Stimulated activated CD8-positive, alpha-beta memory T cell treated with anti-CD3 and anti-CD28 coated beads, Interleukin-4, amount 100 ng/mL, for 4 hours (primary cell): ENCODE measurements at places on chromosomes 7 and 10.

DNA sequence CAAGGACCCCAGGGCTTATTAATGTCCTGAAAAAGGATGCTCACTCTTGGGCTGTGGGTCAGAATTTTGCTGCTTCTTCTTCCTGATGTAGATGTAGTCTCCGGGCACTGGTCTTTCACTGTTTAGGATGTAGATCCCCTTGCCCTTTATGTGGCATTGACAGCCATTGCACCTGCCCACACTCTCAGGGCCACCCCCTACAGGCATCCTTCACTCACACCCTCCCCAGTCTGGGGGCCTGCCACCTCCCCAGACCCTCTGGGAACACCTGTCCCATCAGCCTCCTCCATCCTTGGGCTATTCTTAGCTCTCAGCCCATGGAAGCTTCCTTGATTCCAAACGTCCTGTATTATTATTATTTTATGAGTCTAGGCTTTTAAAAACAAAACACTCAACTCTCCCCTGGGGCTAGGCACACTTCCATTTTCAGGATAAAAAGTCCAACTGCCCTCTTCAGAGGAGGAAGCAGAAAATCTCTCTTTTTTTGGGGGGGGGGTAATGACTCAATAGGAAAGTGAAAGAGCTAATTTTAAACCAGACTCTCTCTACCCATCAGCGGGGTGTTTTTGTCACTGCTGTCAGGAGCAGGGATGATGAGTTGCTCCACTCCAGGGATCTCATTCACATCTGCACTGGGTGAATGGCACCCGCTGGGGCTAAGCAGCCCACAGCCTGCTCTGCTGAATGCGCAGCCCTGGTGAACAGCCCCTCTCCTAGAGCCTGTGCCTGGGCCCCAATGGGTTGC, 11.5 kb upstream of the KLRG2 start:
- DNase-seq = no peak

DNA sequence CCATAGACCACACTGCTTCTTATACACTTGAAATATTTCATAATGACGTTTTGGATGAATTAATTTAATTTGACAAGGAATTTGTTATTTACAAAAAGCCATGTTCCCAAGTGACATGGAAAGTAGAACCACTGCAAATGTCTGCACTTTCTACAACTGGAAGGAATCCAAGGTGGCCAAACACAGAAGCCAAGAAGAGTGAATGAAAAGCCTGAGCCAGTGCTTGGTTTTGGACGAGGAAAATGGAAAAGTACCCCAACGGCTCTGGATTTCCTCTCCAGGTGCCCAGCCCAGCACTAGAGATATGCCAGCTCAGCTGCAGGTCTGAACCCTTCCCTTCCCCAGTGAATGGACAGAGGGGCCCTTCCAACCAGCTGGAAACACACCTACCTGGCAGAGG, 279.4 kb downstream of the TNS3 start:
- DNase-seq = no peak

- no peak for DNase-seq
Measured at GRCh38 chr7:37724732-37725131, 41.2 kb downstream of the GPR141 start.

DNA sequence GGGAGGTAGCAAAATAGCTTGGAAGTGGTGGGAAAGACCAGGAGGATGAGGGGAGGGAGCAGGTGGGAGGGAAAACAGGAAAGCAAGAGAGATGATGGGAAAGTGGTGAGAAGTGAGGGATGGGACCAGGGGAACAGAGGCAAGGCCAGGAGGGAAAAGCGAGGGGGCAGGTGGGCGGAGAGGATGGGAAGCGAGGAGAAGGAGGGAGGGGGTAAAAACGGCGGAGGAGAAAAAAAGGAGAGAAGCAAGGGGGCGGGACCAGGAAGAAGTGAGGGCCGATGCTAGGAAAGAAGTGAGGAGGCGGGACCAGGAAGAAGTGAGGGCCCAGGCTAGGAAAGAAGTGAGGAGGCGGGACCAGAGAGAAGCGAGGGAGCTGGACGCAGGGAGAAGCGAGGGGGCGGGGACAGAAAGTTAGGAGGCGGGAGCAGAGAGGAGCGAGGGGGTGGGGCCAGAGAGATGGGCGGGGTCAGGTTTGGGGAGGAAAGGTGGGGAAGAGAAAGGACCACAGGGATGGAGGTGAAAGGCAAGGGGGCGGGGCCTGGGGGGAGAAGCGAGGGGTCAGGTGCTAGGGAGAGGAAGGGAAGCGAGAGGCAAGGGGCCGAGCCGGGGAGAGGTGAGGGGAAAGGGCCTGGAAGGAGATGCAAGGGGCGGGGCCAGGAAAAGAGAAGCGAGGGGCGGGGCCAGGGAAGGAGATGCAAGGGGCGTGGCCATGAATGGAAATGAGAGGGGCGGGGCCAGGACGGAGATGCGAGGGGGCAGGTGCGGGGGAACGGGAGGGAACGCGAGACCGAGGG, 984 bp downstream of the SMURF1 start:
- DNase-seq = peak; percentile 72

DNA sequence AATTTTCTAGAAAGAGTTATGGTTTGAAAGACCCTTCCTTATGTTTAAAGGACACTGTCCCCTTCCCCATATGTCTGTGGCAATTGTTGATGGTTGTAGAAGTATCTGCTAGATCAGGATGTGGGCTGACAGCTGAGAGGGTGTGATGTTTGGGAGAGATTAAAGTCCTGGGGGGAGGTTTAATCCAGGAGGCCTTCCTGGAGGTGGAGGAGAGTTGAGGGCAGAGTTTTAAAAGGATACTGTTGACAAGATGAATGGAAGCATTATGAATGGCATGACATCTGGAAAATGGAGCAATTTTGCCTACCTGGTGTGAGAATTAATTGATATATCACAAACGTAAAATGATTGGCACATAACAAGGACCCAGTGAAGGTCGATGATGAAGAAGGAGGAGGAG, 32.9 kb upstream of the SMC3 start:
- DNase-seq = no peak

DNA sequence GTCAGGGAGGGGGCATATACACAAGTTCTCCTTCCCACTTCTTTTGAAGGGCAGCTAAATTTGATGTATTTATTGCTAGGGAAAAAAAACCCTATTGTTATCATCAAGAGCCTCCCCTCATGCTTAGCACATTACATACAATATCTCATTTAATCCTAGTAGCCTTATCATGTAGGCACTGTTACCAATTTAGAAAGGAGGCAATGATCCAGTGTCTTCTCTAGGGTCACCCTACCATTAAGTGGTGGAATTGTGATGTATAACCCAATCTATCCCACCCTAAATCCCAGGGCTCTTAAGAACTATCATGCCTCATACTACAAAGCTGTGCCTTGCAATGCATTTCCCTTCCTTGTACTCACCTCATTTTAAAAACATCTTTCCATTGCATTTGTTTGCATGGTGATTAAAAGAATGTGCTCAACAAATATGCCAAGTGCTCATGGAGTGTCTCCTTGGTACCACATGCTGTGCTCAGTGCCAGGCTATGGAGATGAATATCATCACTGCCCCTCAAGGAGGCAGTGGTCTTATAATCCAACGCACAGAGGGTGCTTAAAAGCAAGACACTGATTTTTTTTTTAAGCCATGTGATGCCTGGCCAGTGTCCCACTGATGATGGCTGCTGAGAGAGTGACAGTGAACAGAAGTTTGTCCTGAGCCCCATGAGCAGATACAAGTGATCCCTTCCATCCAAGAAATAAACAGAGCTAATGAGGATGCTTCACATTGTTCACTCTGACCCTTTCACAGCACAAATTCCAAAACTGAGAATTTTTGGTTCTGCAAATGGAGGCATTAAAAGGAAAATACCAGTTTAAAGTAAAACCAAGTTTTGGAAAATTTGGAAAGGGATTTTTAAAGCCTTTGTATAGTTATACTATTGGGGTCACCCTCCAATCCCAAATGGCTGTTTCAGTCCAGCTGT, 98.2 kb downstream of the SORBS1 start:
- DNase-seq = no peak

GRCh38 chr10:95789902-95790301, 33.9 kb downstream of the ENTPD1 start:
- no peak for DNase-seq

DNA sequence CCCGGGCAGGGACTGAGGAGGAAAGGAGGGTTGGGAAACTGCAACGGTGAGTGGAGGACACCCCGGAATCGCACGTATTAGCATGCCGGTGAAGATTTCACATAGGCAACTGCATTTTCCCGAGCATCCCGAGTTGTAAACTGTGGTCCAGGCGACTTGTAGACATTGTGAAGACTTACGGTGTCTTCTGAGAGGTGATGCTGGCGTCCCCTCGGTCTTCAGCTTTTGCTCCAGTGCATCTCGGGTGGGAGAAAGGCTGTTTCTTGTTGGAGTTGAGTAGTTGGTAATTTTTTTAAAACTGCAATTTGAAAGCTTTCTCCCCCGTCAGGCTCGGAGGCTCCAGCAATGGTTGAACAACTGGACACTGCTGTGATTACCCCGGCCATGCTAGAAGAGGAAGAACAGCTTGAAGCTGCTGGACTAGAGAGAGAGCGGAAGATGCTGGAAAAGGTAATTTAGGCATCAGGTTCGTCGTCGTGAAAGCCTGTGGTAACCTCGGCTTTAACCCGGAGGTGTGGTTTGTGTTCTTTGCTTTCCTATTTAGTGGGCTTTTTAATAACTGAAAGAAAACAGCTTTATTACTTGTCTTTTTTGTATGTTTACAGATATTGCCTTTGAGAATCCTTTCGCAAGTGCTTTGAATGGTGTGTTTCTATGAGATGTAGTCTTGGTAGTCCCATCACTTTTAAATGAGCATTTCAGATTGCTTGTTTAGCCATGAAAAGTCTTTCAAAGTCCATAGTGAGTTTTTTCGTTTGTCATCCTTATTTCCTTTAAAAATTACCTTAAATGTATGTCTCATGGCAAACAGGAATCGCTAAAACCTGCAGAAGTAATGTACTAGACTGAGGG, 687 bp downstream of the HELLS start:
- DNase-seq = no peak

- DNase-seq = no peak
Measured at GRCh38 chr10:19629567-19629966, 186.7 kb upstream of the PLXDC2 start.

DNA sequence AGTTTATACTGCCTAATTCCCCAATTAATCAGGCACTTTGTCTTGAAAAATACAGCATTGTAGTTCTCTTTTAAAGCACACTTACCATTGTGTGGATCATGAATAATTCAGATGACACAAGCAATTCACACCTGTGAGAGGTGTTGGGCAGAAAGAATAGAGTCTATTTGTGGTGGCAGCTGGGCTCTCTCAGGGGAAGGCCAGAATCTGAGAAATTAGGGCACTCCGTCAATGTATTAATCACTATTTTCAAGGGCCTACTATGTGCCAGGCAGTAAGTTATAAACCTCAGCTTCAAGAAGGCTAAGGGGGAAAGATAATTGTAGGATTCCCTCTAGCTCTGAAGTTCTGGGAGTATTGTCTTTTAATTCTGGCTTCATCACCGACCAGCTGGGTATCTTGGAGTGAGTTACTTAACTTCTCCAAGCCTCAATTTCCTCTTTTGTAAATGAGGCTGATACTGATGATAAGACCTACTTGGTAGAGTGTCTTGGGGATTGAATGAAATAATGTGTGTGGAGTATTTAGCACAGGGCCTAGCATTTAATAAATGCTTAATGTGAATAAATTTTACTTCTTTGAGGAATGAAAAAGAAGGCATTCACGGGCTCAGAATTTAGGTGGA, 2.5 kb downstream of the CHN2 start:
- DNase-seq = no peak

DNA sequence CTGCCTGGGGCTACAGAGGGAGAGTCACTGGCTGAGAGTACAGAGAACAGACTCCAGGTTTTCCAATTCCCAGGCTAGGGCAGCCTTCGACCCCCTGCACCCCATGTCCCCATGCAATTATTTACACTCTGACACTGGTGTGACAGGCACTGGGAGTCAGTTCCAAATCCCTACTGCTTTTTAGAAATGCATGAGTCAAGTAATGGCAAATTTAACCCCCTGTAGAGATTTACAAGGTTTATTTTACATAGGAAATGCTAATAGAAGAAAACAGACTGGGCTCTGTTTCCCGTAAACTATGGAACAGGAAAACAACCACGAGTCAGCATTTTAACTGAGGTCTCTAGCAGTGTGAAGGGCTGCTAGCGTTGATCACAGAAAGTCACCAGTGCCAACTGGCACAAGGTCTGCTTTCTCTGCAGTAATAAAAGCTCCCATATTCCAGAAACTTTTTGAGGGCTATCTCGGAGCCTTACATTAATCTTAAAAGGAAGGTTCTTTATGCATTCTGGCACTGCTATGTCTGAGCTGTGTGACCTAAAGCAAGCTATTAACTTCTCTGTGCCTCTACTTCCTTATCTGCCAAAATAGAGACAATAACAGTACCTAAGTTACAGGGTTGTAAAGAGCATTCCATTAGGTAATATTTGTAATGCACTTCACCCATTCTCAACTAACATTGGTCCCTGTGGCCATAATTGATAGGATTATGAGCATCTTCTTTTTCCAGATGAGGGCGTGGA, 28.2 kb downstream of the NOD1 start:
- DNase-seq = no peak

- no peak for DNase-seq
Measured at GRCh38 chr7:97269741-97270140, 152.2 kb downstream of the SDHAF3 start.

DNA sequence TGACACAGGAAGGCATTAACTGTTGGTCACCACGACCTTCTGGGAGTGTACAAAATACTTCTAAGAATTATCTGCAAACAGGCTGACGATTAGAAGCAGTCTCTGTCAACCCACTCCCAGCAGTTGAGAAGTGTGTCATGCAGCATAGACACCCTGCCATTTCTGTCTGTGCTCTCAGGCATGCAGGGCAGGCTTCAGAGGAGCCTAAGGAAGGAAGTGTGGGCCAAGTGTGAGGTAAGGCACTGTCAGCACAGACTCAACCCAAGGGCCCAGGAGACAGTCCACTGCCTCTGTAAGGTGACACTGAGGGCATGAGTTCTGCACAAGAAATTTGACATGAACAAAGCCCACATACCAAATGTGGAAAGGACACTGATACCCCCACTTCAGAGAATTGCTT, 109.0 kb upstream of the VIPR2 start:
- DNase-seq = no peak

DNA sequence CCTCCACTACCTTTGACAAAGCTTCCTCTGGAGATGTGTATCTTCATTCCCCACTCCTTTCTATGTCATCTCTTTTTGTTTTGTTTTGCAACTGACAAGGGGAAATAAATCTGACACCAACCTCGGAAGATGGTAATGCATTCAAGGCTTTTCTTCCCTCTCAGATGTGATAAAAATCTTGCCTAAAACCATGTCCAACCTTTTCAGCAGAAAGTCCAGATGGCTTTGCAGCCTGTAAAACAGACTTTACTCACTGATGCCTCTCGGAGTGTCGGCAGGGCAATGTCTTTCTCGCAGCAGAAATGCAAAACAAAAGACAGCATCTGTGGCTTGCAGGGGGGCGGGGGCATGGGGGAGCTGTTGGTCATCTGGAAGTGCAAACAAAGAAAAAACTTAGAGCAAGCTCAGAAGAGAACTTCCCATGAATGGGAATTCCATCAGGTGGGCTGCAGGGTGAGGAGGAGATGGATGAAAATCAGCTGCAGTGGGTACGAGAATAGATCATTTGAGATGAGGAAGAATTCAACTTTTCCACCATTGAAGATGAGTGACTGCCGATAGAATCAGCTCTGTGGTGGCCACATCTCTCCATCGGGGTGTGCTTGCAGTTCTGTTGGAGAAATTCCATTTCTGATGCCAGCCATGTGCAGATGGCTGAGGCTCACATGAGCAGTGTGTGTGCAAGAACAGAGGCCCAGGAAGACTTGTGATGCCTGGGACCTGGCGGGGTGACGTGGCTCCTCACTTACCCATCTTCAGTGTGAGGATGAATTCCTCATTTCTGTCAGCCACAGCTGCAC, 237.7 kb downstream of the WDR37 start:
- no peak for DNase-seq

- DNase-seq = no peak
Measured at GRCh38 chr10:986881-987619, 1.2 kb upstream of the GTPBP4 start.
